ENCODE measurements at places on chromosomes 4 and X. TPM values are rescaled to one million over a fixed set of nuclear protein-coding genes. Genes with fewer than 3 reads are reported as not detected.

GRCh38 chr4:6956434-6957147 lies 47.0 kb downstream of the TBC1D14 start:
- H3K27me3 ChIP-seq: no peaks in the 10 kb centered on the region
- no peaks in the 10 kb centered on the region for H3K36me3 ChIP-seq
- DNase-seq: no peak
- H3K27ac ChIP-seq: peak overlapping the region; percentile 79
- H3K4me3 ChIP-seq: no peak overlapping the region

DNA sequence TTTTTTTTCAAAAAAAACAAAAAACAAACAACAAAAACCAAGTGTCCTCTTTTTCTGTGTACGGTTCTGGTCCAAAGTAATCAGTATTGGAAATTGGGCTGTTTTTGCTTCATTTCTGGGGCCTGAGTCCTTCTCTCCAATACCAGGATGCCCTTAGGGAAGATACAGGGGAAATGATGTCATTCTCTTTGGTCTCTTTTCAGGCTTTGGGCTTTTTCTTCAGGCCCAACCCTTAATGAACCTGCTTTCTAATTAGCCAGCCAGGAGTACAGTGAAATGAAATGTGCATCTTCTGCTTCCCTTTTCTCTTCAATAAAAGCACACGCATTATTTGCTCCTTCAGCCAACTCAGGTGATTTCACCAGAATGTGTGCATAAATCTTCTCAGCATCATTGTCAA lies 52.6 kb upstream of the RBPJ start:
- H3K4me3 ChIP-seq: no peak overlapping the region
- H3K27ac ChIP-seq: no peak overlapping the region
- H3K4me1 ChIP-seq: no peaks in the 10 kb centered on the region
- no peaks in the 10 kb centered on the region for H3K27me3 ChIP-seq
- no peaks in the 10 kb centered on the region for H3K36me3 ChIP-seq

- no peak for DNase-seq
- H3K4me1 ChIP-seq: peaks cover 36% of the 10 kb centered on the region
- no peaks in the 10 kb centered on the region for H3K27me3 ChIP-seq
- peak overlapping the region; percentile 90 for H3K27ac ChIP-seq
These were observed 82.8 kb downstream of the CHRNA9 start for GRCh38 chr4:40417941-40418340.

DNA sequence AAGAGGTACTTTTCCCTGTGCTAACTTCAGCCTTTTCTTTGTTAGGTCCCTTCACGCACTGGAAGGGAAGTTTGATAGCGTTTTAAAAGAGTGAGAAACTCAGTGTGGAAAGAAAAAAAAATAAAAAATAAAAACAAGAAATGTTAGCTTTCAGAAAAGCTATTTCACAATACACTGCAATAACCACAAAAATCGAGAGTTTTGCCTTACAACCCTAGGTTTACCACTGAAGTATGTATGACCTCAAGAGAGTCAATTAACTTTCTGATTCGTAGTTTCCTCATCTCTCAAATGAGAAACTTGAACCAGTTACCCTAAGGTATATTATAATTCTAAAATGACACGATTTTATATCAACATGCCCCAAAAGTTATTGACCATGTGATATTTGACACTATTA lies 93.9 kb upstream of the JADE1 start:
- no peaks in the 10 kb centered on the region for H3K27me3 ChIP-seq
- peaks cover 19% of the 10 kb centered on the region for H3K4me1 ChIP-seq
- H3K36me3 ChIP-seq: no peaks in the 10 kb centered on the region
- H3K4me3 ChIP-seq: no peak overlapping the region
- no peak overlapping the region for H3K27ac ChIP-seq
- DNase-seq: no peak

TMEM150C gene
- 5.0 TPM for total RNA-seq

DNA sequence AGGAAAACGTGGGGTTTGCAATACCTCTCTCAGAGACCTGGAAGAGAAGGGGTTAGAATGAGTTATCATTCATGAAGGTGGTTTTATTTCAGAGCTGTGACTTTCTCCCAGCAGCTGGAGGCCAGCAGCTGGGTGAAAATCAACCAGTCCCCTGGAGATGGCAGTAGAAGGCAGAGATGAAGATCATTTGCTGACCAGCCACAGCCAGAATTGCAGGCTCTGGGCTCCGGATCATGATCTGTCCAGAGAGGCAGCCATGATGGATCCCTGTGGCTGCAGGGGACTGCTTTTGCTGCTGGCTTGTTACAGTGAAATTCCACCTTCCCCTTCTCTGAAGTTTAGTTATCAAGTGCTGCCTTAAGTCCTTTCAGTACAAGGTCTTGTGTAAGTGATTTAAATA lies 46.9 kb upstream of the TAB3 start:
- peak; percentile 65 for DNase-seq
- no peaks in the 10 kb centered on the region for H3K27me3 ChIP-seq
- H3K4me3 ChIP-seq: no peak overlapping the region
- no peaks in the 10 kb centered on the region for H3K36me3 ChIP-seq
- H3K27ac ChIP-seq: peak overlapping the region; percentile 19
- peaks cover 55% of the 10 kb centered on the region for H3K4me1 ChIP-seq

GRCh38 chr4:2830632-2831610 lies 12.7 kb upstream of the ADD1 start:
- H3K36me3 ChIP-seq: no peaks in the 10 kb centered on the region
- H3K4me3 ChIP-seq: no peak overlapping the region
- H3K27me3 ChIP-seq: no peaks in the 10 kb centered on the region

- no peaks in the 10 kb centered on the region for H3K4me1 ChIP-seq
- DNase-seq: no peak
- H3K27me3 ChIP-seq: no peaks in the 10 kb centered on the region
- no peak overlapping the region for H3K27ac ChIP-seq
These were observed 200.7 kb downstream of the CRLF2 start for GRCh38 chrX:1011691-1012283.

- no peaks in the 10 kb centered on the region for H3K36me3 ChIP-seq
- no peak overlapping the region for H3K27ac ChIP-seq
- H3K4me3 ChIP-seq: no peak overlapping the region
- H3K4me1 ChIP-seq: no peaks in the 10 kb centered on the region
- no peak for DNase-seq
These were observed 10.6 kb upstream of the RBPJ start for GRCh38 chr4:26310264-26310663.

DNA sequence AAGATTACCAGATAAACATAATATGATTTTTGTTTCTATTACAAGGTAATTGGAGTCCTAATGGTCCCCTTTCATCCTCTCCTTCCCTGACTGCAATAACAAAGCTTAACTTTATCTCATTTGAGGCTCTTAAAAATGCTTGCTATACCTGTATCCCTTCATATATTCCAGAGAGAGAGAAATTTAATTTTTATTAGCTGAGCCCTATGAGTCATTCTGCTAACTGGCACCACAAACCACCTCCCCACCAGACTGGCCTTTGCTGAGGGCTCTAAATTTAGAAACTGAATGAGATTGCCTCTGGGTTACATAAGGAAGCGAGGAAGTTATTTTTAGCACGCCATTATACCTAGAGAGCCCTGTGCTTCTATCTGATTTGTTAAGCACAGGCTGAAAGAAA lies 27.4 kb downstream of the CBLL2 start:
- no peaks in the 10 kb centered on the region for H3K27me3 ChIP-seq
- no peaks in the 10 kb centered on the region for H3K4me1 ChIP-seq
- no peak for DNase-seq
- H3K36me3 ChIP-seq: no peaks in the 10 kb centered on the region

GRCh38 chr4:4849106-4849505 lies 10.4 kb upstream of the MSX1 start:
- H3K4me3 ChIP-seq: no peak overlapping the region
- no peak for DNase-seq
- no peaks in the 10 kb centered on the region for H3K27me3 ChIP-seq
- no peaks in the 10 kb centered on the region for H3K4me1 ChIP-seq
- no peak overlapping the region for H3K27ac ChIP-seq

GRCh38 chr4:5143940-5144339 lies 92.7 kb downstream of the STK32B start:
- no peaks in the 10 kb centered on the region for H3K36me3 ChIP-seq
- H3K4me3 ChIP-seq: no peak overlapping the region
- peak; percentile 8 for DNase-seq
- H3K4me1 ChIP-seq: no peaks in the 10 kb centered on the region
- peak overlapping the region; percentile 22 for H3K27ac ChIP-seq

All from Caco-2 (cell line).